ENCODE measurements at places on chromosomes 4 and X. TPM values are rescaled to one million over a fixed set of nuclear protein-coding genes. Genes with fewer than 3 reads are reported as not detected.

DNA sequence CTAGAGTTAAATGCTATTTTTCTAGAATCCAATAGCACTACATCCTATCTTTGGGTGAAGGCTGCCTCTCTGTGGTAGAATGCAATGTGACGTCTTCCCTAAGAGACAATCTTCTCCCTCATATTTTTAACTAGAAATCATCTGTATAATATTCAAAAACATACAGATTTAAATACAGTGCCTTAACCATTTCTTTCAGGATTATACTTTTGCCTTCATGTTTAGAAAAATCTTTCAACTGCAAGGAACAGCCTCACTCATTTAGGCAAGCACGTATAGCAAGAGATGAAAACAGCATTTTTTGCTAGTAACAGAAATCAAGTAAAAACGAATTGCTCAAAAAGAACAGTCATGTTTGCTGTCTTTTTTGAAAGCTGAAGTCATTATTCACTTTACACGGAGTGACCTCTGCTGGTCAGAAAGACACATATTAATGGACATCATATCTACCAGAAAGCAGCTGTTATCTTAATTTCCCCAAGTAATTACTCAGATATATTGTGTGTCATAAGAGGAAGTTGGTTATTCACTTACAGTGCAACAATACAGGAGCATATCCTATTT lies 422.3 kb downstream of the STPG2 start:
- peak; percentile 32 for DNase-seq

GRCh38 chr4:22103768-22104167 lies 155.2 kb upstream of the KCNIP4 start:
- DNase-seq, result no peak

NLGN3 gene
- total RNA-seq, result not detected

FANCB gene
- total RNA-seq, result 3.2 TPM

PCYT1B gene
- not detected for total RNA-seq

SYNPO2 gene
- not detected for total RNA-seq

GRCh38 chrX:13029887-13030771 lies 14.3 kb downstream of the FAM9C start:
- DNase-seq, result no peak

GRCh38 chrX:40130207-40130606 lies 32.4 kb upstream of the BCOR start:
- DNase-seq, result no peak

TREX2 gene
- 9.8 TPM for total RNA-seq

- peak; percentile 53 for DNase-seq
Observed at GRCh38 chr4:153649572-153649991, 34.5 kb upstream of the TLR2 start.

DNA sequence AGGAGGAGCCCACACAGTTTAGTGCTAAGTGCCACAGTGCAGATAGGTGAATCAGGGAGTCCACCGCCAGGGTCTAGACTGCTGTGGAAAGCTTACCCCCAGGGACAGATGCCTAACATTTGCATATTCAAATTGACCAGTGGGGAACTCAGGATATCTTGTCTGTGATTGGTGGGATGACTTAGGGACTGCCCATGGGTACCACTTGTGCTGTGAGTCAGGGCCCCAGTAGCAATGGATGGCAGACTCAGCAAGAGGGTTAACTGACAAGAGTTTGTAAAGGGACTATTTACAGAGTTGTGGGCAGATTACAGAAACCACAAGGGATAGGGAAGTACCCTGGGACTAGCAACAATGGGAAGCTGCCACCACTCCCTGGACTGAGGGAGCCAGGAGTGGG lies 282.1 kb downstream of the BCOR start:
- no peak for DNase-seq

PDE5A gene
- total RNA-seq, result 2.0 TPM

XKRX gene
- 2.7 TPM for total RNA-seq

GRCh38 chr4:168999809-169000208 lies 10.2 kb downstream of the CBR4 start:
- no peak for DNase-seq

DNA sequence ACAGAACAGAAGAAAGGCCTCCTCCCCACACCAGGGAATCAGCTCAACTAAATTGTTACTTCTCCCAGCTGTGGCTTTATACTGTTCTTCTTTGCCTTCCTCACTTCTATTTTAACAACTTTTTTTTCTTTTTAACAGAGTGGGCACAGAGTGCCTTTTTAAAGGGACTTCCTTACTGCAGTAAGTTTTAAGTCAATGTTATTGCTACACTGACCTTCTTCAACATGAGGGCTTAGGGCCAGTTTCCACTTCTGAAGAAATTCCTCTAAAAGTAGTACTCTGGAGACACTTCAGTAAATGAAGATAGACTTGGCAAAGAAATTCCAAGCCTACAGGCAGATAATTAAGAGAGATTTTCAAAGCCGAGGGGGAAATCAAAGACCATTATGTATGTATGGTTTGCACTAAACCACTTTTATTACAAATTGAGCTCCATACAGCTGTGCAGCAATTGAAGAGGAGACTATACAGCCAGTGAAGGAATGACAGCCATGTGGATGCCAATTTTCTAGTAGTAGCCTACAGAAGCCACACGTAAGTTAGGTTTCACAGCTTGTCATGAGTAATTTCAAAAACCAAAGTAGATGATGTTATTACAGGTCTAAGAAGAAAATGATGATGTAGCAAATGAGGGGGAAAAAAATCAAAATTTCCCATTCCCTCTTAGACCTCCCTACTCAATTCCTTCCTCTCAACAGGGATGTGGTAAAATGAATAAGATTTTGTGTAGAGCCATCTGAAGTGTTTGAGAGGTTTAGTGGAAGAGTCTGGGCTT lies 36.9 kb upstream of the RASGEF1B start:
- DNase-seq, result no peak

- DNase-seq, result no peak
Observed at GRCh38 chr4:127394516-127394915, 238.2 kb upstream of the INTU start.

- DNase-seq, result no peak
Observed at GRCh38 chr4:126851391-126851790, 781.4 kb upstream of the INTU start.

DNA sequence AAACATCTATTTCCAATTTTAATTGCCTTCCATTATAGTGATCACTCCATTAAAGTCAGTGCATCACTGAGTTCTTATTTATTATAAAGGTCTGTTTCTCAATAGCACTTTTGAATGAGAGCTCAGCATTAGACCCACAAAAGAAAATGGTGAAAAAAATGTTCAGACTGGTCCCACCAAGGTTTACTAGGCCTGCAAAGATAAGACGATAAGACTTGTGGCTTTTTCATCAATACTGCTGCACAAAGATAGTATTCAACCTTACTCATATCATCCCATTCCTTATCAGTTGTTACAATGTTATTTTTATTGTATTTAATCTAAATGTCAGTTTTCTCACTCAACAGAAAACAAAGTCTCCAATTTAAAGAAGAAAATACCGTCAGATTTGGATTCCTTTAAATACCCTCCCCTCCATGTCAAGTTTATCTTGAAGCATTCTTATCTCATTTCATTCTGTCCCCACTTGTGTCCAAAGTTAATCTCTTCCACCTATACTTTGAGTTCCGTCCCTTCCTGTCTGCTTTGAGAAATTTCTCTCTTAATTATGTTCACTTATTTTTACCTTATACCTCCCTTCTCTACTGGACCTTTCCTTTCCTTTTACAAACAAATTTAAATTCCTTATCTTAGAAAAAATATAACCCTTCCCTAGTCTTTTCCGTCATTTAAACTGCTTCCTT lies 140.0 kb downstream of the GASK1B start:
- no peak for DNase-seq

Data from HT-29 (cell line).